ENCODE measurements at places on chromosomes 4 and X.

DNA sequence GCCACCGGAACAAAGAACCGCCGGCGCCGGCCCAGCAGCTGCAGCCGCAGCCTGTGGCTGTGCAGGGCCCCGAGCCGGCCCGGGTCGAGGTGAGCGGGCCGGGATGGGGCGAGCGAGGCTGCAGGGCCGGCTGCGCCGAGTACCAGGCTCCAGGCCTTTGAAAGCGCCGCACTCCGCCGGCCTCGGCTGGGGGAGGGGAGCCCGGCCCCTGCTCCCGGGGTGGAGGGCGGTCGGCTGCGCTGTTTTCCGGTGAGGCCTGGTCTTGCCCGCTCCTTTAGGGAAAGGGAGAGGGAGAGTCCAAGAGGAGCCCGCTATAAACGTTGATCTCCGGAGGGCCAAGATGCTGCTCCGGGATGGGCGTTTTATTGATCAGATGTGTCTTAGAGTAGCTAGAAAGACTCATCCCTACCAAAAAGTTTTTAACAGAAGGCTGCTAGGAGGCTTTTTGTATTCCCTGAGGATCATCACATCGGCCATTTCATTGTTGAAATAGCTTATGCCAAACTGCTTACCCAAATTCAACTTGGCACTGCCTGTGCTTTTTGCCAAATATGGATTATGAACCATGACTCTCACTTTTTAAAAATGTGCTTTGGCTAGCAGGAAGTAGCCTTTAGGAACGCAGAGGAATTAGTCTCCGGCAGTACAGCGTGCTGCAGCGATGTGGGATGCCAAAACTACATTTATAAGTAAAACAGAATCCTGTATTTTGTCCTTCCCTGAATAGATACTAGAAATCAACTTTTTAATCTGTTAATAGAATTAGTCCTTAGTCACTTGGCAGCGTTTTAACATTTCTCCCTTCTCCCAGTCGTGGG is 760 bp downstream of the TMEM165 start:
- no peak for DNase-seq

GRCh38 chr4:81786063-81786763 is 314.5 kb upstream of the RASGEF1B start:
- DNase-seq, result no peak

DNA sequence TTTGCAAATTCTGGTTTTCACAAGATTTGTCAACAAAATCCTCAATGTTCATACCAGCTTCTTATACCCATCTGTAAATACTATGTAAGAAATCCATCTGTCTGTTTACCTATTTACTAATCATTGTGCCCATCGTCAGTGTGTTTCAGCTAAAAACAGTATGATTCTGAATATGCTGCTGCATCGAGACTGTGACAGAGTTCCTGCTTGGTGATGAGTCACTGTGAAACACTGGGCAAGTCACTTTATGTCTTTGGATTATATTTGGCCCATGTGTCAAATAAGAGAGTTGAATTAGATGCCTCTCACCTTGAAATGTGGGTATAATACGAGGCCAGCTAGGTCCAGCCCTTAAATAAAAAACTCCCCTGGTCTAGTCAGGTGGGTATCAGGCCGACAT is 79.3 kb downstream of the CBLL2 start:
- DNase-seq, result no peak

DNA sequence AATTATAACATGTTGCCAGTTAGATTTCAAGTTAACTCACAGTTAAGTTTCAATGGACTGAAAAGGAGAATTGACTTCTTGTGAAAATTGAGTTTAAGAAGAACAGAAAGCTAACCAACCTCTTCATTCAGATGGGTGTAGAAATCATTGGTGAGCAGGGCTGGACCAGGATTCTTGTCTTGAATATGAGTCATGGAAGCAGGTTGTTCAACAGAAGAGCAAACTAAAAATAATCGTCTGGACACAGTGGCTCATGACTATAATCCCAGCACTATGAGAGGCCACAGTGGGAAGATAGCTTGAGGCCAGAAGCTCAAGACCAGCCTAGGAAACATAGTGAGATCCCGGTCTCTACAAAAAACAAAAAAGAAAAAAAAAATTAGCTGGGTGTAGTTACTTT is 98.2 kb downstream of the ARSJ start:
- DNase-seq, result no peak

- DNase-seq, result no peak
Observed at GRCh38 chr4:147916351-147916750, 184.5 kb downstream of the ARHGAP10 start.

- DNase-seq, result no peak
Observed at GRCh38 chr4:85837439-85837733, 362.4 kb downstream of the ARHGAP24 start.

DNA sequence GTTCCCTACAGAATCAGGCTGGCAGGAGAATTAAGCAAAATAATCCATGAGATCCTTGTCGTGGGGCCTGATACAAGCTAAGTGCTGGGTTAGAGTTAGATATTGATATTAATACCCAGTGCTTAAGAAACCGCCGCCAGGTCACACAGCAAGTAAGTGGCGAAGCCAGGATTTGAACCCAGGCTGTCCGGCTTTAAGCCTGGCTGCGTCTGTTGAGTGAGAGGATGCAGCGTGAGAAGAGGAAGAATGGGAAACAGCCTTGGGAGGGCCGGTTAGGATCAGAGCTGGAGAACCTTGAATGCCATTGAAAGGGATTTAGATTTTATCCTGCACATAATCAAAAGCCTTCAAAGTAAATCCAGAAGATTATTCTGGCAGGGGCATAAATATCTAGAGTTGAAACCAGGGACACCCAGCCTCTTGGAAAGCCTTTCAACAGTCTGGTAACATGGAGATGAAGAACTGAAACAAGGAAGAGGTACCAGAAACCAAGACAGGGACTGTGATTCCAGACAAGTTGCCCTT is 64.8 kb upstream of the HELT start:
- DNase-seq, result no peak

GRCh38 chr4:159607809-159608208 is 504.9 kb downstream of the RAPGEF2 start:
- DNase-seq, result no peak

GRCh38 chr4:39657465-39657864 is 18.8 kb upstream of the SMIM14 start:
- no peak for DNase-seq

DNA sequence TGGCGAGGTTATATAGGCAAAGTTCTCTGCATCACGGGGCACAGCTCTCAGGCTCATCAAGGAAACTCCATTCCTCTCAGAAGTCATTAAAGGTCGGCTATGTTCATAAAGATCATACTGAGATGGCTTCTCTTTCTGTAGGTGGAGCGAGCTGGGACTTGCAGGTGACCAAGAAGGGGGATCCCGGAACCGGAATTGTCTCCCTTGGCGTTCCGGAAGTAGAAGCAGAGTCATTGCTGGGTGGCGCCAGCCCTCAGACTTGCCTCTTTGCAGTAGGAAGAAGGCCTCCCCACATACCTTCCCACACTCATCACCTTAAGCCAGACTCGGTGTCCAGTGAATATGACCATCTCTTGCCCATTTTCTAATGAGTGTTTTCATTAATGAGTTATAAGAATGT is 17.9 kb upstream of the HPGD start:
- DNase-seq, result no peak

All from fibroblast of skin of left quadriceps (primary cell).